ENCODE measurements at places on chromosomes 7 and 10.

GRCh38 chr10:76433161-76434005 is 1002.0 kb downstream of the LRMDA start:
- DNase-seq = no peak

DNA sequence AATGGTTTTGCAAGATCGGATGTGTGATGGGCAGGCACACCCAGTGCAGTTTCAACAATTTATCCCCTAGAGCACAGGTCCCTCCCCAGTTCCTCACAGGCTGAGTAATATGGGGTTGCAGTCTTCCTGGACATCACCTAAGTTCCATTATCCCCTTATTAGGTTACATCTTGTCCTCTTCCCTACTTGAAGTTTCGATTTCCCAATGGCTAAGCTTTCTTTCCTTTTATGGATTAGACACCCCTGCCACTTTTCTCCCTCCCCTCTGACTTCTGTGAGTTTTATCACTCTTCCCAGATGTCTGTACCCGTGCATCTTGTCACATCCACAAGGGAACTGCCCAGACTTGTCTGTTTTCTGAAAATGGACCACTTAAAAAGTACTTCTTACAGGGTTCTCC is 2.4 kb upstream of the NIPSNAP2 start:
- no peak for DNase-seq

GRCh38 chr10:78755063-78755701 is 313.6 kb upstream of the ZMIZ1 start:
- DNase-seq = no peak

- no peak for DNase-seq
Observed at GRCh38 chr7:139111811-139112301, 2.3 kb upstream of the ZC3HAV1 start.

DNA sequence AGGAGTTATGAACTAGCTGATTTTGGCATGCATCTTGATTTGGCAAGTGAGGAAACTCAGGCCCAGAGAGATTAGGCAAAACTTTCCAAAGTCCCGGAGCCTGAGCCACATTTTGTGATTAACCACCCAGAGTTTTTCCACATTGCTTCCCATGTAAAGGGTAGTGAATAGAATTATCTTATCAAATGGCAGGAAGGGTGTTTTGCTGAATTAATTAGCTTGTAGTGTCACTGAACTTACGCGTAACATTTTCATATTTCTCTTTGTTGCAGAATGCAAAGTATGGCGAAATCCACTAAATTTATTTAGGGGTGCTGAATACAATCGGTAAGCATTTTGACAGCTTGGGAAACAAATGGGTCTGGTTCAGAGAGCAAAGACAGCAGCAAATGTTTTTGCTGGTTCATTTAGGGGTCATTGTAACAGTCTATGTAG is 176.2 kb downstream of the ST7 start:
- DNase-seq = no peak

DNA sequence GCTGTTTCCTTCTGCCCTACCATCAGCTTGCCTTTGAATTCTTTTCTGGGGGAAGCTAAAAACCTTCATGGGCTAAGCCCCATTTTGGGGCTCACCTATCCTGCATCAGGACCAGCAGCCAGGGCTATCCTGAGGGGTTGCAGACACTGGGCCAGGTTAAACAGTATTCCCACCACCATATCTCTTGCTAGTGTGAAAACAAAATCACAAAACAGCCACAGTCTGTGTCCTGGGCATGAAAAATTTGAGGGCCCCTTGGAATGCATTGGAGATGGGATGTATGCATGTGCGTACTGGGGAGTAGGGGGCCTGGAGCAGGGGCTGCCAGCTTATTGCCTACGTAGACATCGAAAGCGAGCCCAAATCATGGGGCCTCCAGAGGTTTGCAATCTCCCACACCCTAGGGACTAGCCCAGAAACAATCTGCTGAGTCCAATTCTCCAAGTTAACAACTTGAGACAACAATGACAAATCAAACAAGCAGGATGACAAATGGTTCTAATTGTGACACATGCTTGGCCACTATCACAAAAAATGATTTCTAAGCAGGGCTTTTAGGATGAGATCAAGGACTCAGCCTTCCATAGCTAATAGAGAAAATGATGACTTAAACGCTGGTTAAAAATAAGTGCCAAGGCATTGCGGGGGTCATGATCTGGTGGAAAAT is 557.1 kb downstream of the KCNMA1 start:
- DNase-seq = no peak

DNA sequence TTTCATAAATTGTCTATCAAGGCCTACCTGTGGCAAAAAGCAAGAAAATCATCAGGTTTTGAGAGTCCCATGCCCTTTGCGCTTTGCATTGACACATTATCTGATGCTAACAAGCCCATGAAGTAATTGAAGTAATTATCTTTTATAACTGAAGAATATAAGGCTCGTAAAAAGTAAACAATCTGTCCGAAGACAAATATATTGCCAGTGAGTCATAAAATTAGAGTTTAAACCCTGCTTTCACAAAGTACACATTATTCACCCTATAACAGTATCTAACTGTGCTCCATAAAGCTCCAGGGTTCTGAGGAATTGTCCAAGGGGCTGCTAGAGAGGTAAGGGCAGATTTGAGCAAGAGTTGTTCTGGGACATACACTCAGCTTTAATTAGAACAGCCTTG is 102.3 kb upstream of the PPP1R3A start:
- no peak for DNase-seq

- no peak for DNase-seq
Observed at GRCh38 chr7:108535257-108535656, 9.3 kb upstream of the PNPLA8 start.

GRCh38 chr10:80509403-80510161 is 28.1 kb upstream of the SH2D4B start:
- no peak for DNase-seq

DNA sequence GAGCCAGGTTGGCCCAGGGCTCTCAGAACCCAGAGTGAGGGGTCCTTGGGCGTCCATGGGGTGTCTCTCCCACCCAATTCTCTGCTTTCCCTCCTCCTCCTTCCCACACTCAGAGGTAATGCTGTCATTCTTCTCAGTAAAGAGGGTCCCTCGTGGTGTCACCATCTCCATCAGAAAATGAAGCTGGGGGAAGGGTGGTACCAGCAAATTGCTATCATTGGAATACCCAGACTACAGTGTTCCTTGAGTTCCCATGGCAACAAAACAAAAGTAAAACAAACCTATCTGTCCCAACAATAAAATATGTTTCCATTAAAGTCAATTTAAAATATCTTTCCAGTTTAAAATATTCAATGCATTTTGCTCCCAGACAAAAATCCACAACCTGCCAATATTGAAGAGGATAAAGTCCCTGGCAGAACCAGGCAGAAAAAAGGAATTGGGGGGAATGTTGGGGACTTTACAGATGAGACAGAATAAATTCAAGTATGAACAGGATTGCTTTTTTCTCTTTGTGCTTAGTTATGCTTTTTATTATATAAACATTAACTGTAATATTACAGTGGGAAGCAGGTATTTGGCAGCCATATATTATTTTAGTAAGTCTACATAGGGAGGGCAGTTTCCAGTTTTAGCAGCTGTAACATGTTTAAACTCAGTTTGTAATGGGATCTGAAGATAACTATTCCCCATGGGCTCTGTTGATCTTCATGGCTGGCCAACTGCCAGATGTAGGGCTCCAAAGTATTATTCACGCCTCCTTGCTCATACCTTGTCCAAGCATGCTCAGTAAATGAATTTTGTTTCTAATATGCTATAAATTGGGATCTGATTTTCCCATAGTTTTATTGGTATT is 182.1 kb downstream of the ARID5B start:
- DNase-seq = no peak

DNA sequence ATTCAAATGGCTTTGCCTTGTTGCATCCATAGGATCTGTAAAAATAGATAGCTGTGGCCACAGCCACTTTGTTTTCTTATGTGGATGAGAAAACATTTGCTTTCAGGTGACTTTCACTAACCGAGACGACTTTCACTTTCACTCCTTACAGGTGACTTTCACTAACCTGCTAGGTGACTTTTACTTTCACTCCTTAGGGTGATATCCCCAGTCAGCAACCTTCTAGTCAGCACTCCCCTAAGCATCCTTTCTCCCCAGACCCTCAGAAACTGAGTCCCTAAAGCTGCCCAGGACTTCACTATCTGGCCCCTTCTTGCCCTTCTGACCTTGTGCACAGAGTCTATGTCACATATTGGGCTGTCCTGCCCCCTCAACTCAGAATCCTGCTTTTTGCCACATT is 177.5 kb downstream of the RELN start:
- peak; percentile 2 for DNase-seq

DNA sequence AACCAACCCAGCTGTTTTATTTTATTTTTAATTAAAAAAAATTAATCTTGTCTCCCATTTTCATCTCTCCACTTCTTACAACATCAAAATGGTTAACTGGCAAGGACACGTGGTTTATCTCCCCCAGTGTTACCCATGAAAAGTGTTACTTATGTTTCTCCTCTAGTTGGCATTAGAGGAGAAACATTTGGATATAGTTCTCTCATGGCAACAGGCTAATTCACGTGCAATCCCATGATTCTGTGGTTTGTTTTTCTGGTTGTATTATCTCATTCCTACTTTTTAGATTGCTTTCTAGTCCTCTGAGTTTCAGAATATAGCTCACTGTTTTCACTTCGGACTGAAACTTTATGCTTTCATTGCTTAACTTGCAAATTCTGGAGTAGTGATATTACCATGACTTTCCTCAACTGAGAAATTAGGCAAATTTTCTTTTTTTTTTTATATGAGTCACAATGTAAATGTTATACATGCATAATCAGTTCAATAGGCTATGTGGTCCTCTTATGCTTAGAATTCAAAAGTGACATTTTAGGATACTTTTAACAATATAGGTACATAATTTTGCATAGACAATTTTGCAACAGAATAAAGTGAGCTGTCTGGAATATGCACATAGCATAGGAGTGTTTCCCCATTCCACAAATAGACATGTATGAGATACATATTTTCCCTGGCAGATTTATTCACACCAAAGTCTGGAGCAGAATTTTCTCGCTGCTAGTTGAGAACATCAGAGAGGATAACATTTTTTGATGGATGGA is 43.0 kb downstream of the LHFPL3 start:
- DNase-seq = no peak

DNA sequence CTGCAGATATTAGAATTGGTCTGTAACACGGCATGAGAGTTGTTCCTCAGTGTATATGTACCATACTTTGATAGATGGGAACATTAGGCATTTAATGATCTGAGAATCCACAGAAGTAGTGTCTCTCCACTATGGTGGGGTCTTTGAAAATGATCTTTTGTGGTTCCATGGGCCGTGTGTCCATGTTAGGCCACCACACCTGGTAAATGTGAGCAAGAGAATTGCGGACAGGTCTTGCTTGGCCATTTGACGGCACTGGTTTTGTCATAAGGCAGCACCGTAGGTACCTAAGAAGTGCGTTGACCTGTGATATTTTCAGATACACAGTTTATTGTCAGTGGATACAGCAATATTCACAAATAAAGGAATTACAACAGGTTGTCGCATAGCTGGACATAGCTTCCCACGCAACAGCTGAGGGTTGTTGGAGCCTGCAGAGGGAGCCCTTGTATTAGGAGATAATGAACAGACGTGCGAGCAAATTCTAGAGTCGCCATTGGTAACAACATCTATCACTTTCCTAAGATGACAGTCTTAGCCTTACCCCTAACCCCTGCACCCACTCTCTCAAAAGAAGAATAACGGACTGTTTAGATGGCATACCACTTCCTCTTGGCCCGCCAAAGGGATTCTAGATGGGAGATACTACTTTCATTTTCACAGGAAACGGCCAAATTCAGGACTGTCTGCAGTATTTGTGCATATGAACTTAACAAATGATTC is 111.4 kb downstream of the COL28A1 start:
- peak; percentile 22 for DNase-seq

- DNase-seq = no peak
Observed at GRCh38 chr7:137403353-137403695, 59.8 kb upstream of the PTN start.

- no peak for DNase-seq
Observed at GRCh38 chr7:20963556-20964280, 177.0 kb upstream of the SP8 start.

DNA sequence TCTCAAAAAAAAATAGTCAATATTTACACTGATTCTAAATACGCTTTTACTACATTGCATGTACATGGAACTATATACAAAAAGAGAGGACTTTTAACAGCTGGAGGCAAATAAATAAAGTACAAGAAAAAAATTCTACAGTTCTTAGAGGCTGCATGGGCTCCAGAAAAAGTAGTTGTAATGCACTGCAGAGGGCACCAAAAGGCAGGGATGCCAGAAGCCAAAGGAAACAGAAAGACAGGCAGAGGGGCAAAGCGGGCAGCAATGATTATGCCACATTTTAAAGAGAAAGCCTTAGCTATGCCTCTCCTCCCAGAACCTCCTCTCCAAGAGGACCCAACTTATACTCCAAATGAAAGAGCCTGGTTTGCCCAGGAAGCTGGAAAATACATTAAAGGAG is 11.6 kb upstream of the ADCK2 start:
- DNase-seq = no peak

- no peak for DNase-seq
Observed at GRCh38 chr7:138667535-138668228, 33.5 kb downstream of the SVOPL start.

DNA sequence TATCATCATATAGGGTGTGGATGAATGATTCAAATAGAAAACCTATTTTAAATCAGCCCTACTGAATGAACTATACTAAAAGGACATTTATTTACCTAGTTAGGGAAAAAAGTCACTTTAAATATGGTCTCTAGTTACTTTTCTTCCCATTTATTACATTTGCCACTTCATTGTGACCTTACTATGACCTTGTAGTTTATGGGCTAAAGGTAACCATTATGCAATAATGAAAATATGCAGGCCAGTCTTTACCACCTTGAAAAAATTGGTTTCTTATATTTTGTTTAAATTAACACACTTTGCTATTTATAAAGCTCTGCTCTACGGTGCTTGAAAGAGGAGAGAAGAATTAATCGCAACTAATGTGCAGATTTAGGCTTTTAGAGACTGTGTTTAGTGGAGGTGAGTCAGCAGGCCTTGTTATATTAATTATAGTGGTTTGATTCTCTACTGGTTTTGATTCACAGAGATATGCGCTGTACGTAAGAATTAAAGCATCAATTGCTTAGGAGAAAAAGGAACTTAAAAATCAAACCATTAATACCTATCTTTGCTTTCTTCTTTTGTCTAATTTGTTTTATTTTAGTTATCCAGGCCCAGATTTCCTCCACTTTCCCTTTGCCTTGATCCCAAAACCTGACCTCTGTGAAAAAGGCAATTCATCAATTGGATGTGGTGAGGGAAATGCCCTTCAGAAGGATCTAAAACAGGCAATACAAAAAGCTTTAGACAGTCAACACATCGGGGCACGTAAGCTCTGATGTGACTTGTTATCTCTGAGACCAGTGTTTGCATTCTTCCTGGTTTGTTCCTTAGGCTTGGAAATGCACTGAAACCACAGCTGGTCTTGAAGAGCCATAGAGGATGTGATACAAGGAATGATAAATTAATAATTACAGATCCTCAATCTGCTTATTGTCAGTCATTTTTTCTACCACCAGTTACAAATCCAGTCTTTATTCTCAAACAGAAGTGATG is 141.2 kb upstream of the HDAC9 start:
- no peak for DNase-seq

- no peak for DNase-seq
Observed at GRCh38 chr7:54860003-54860775, 101.2 kb upstream of the SEC61G start.

Data from stimulated activated CD4-positive, alpha-beta T cell treated with anti-CD3 and anti-CD28 coated beads, Interleukin-1b, Interleukin-23, amount 100 ng/mL, for 4 hours (primary cell).